ENCODE measurements at places on chromosomes 5 and 9.

- no peak for DNase-seq
Observed at GRCh38 chr5:113507601-113508000, 5.9 kb upstream of the YTHDC2 start.

DNA sequence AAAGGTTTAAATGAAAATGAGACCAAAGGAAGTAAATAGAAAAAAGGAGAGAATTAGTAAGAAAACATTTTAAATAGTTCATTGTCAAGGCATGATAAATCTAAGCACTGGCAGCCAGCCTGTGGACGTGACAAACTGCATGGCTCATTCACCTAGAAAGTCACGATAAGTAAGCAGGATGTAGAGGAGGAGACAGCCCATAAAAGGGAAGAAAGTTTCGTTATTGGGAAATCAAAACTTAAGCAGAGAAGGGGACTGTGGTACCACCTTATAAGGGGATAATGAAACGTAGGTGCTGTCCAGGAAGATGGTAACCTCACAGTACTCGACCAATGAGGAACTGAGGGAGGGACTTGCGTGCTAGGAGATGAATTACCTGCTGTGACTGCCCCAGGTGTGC lies 494.5 kb upstream of the GRAMD2B start:
- DNase-seq: no peak

DNA sequence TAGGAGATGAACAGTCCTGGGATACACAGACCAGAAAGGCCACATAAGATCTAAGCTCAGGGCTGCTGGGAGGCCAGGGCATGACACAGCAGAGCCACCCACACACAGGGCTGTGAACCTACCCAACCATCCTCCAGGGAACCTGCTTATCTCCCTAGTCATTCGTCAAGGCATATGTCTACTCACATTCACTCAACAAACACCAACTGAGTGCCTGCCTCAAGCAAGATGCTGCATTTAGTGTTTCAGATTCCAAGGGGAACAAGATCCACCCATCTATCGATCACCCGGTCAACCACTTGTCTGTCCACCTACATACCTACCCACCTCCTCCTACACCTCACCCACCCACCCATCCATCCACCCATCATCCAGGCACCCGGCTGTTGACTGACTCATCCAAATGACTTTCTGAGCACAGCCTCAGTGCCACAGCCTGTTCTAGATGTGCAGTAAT lies 1.9 kb downstream of the DPM2 start:
- DNase-seq: no peak

DNA sequence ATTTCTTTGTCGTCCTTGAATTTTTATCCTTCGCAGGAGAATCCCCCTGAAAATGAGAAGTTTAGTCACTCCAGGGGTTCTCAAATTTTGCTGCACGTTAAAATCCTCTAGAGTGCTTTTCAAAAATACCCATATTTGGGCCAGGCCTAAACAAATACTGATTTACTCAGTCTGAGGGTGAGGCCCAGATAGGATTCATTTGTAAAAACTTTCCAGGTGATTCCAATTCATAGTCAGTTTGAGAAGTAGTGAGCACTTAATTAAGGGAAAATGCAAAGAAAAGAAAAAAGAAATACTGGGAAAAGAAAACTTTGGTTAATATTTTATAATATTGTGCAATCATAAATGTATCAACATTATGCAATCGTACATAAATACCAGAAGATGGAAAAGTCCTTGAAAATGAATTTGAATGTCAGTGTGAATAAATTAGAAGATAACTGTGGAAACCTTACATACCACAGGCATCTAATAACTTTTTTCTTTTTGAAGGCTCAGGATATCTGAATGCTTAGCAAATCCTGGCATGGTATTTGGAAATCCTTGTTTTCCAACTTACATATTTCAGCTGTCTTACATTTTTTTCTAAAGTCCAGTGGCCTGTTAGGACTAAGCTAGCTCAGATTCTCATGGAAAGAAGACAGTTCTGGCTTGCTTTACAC lies 116.5 kb upstream of the DAPK1 start:
- no peak for DNase-seq

- no peak for DNase-seq
Observed at GRCh38 chr5:131987251-131987650, 24.2 kb downstream of the ACSL6 start.

GRCh38 chr9:28270156-28270555 lies 696.9 kb upstream of the C9orf72 start:
- DNase-seq: no peak

DNA sequence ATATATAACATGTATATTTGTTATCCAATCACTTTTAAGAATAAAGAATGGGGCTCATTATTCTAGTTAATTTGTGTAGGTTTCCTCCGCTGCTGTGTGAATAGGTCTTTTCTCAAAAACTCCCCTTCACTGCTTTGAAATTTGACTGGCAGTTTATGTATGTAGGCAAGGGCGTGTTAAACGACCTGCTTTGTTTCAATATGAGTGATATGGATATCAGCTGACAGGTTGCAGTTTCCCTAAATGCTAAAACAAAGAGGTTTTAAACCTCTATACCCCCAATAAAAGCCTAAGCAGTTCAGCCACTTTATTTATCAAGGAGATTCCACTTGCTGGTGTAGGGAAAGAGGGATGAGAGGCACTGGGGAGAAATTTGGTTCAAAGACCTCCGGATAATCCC lies 159.6 kb downstream of the TMEM167A start:
- no peak for DNase-seq

DNA sequence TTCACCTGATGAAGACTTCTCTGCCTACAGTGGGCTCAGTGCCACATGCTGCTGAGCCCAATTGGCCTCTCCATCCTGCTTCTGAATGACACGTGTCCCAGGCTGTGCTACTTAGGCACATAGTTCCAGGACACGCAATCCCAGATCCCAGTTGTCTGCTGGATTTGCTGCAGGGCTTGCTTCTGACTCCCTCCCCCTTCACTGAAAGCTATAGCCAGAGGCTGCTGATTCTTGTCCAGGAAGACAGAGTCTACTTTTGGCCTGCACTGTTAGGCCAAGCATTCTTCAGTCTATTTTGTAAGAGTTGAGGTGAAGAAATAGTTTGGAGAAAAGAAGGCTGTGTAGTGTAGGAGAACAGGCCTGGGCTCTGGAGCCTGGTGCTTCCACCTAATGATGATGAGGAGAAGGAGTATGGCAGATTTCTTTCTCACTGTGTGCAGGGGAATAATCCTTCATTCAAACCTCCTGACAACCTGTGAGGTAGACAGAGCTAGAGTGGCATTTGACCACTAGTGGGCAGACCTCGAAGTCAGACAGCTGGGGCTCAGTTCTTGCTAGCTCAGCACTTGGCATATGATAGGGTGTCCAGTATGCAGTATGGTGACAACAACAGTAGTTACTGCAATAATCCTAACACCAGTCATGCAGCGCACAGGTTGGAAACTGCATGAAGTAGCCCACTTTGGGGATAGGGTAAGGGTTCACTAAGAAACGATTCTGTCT lies 19.5 kb upstream of the ASPN start:
- no peak for DNase-seq

DNA sequence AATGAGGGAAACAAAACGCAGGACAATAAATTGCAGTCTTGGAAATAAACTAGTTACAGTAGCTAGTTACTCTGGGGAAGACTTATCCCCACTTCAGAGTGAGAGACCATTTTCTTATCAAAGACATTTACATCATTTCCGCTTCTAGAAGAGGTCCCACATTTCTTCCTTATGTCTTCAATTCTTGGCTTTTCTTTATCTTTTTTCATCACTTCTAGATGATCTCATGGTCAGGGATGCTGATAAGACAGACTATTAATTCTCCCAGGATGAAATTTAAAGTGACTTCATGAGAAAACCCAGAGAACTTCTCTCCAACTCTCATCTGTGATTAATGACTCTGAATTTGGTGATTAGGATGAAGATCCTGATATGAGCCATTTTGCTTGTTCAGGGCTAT lies 229.1 kb downstream of the MTRR start:
- DNase-seq: no peak

DNA sequence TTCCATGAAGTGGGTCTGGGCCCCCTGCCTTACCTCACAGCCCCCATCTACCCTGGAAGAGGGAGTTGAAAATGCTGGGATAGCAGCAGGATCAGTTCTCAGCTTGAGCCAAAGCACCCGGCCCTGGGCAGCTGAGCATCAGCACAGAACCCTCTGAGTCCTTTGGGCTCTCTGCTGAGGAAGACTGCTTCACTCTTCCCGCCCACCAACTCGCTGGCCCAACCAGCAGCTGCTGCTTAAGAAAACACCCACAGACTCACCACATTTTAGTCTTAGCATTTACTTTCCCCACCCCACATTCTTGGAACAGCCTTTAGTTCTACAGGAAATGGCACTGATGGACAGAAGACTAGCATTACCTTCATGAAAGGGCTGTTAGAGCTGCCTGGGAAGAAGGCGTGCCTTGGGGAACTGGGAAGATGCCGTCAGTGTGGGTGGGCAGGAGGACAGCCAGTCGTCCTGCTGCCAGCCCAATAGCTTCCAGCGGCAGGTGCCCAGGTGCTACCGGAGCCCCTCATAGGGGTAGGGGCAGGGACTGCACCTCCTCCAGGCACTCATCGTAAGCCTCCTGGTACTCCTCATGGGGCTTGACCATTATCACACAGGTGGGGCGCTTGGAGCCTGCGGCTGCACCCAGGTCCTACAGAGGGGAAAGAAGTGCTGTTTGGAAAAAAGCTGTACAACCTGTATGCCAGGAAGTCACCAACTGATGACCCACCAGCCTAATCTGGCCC lies 4.3 kb downstream of the NHP2 start:
- no peak for DNase-seq

DNA sequence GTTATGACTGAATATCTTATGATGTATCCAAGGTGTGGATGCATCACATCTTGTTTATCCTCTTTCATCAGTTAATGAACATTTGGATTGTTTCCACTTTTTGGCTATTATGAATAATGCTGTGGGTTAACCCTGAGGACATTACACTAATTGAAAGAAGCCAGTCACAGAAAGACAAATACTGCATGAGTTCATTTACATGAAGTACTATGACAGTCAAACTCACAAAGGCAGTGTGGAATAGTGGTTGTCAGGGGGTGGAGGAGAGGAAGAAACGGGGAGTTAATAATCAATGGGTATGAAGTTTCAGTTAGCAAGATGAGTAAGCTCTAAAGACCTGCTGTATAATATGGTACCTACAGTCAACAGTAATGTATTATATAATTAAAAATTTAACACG lies 409.4 kb upstream of the CTNND2 start:
- no peak for DNase-seq

- no peak for DNase-seq
Observed at GRCh38 chr9:137383081-137383783, 39.7 kb downstream of the EXD3 start.

DNA sequence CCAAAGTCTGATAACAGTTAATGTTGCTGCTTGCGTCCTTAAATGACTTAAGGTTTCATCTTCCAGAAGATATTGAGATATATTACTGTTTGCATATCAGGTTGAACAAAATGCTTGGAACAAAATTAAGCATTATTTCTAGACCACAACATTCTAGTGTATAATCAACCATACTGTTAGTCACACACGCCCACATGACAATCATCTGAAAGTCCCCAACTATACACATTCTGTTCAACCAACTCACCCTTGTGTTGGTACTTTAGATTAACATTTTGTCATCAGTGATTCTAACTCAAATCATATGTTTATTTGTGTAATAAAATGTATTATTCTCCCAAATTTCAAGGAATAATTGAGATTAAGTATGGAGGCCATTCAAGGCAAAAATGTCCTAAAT lies 47.3 kb downstream of the LURAP1L start:
- DNase-seq: no peak
